ENCODE measurements at places on chromosomes 13 and 19.

- no peak for DNase-seq
These were observed 3.0 kb upstream of the SLC6A16 start for GRCh38 chr19:49327878-49328544.

DNA sequence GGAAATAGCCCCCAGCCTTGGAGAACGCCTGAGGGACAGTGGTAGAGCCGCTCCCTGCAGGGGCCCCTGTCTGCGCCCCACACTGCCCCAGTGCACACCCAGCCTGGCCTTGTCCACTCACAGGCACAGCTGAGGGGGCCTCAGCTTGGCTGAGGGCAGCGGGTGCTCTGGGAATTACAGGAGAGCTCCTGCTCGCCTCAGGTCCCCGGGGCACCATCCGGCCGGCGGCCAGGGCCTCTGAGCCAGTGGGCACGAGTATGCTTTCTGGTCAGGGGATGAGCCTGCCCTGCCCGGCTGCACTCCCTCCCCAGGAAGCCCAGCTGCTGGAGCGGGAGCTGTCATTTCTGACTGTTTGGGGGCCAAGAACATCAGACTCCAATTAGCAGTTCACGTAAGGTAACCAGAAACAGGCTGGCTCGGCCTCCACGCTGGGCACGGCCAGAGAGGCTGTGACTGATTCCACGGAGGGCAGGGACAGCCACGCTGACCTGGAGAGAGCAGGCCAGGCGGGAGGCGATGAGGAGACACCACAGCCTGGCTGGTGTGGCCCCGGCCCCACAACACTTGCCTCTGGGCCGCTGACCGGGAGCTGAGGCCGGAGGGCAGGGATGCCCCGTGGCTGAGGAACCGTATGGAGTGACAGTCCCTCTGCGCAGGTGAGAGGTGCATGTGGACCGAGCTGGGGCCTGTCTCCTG is 15.4 kb downstream of the CEBPG start:
- DNase-seq: no peak

GRCh38 chr19:5073153-5073844 is 104.4 kb downstream of the KDM4B start:
- no peak for DNase-seq

DNA sequence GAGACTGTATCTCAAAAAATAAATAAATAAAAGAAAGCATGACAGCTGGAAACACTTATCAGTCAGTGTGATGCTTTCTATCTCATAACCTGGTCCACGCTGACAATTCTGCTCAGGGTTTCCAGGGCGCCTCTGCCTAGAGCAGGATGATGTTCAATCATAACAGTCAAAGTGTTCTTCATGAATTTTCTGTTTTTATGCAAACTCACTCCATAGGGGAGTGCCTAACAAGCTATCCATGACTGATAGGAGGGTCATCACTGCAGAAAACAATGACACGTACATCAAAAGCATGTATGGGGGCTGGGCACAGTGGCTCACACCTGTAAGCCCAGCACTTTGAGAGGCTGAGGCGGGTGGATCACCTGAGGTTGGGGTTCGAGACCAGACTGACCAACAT is 41.4 kb upstream of the ZNF83 start:
- DNase-seq: no peak

DNA sequence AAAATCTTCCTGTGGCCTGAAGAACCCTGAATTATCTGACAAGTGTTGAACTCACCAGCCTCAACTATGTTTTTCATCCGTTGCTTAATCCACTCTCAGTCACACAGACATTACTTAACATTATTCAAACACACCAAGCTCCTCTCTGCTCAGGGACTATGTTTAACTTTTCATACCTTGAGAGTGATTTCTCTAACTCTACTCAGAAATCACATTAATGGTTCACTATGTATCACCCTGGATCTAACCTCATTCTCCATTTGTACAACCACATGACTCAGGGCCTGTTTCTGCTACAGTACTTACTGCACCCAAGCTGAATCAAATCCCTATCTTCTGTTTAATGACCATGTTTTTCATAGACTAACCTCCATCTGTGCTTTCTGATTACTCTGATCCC is 553.7 kb upstream of the PRR20A start:
- no peak for DNase-seq

All from activated T-helper 1 cell treated with anti-CD3 and anti-CD28 coated beads, Interleukin-2, amount 50 U/mL, for 16 hours (primary cell).